ENCODE measurements at places on chromosomes 5 and 9. TPM values are rescaled to one million over a fixed set of nuclear protein-coding genes. Genes with fewer than 3 reads are reported as not detected.

DNA sequence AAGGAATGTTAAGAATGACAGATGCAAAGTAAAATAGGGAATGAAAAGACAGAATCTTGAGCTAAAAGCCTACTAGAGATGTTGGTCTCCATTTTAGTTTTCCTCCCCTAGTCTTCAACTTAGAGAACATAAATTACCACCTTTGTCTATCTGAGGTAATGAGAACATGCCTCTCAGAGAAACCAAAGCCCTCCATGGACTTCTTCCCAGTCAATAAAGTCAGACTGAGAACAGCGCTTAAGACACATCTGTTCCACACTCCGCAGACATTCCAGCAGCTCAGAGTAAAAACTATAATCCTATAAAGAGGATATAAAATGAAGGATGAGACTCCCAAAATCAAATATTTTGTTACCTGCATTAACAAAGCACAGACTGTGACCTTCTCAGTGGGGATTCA, 79.2 kb downstream of the DPYSL3 start:
- DNase-seq, result no peak

DNA sequence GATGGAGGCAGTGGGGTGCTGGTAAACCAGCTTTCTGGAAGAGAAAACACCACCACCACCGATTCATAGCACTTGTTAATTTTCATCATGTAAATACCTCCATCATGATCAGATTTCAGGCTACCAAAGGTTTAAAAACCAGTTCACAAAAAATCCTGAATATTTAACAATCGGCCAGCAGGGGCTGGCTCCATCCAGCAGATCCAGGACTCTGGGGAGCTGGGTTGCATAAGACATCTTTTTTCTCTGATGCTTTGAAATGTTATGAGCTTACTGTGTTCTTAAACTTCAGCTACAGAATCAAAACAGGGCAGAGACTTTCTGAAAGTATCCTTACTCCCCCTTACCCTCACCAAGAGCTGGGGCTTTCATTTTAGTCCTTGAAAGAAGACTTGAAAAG, 14.6 kb upstream of the RNF183 start:
- DNase-seq, result no peak

The TLN1 gene
- 291 TPM for total RNA-seq

DNA sequence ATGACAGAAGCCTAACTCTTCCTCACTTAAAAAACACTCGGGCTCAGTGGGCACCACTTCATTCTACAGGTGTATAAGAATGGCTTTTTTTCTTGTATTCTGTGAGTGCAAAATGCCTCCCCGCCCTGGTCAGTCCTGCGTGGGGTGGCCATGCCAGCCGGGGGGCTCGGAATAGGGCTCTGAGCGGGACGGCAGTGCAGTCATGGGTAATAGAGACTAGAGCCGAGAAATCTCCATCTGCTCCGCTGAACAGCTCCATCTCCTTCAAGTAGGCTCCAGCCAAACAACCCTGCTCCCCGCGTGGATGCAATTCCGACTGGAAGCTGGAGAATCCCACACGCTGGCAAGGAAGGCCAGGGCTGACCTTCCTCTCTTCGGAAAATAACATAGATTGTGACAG, 317.0 kb upstream of the IRX4 start:
- no peak for DNase-seq

The FBXW2 gene
- 46.2 TPM for total RNA-seq

GRCh38 chr9:136581614-136582447, 36.0 kb upstream of the NOTCH1 start:
- DNase-seq, result no peak

- DNase-seq, result no peak
These were observed 22.3 kb downstream of the KLF9 start for GRCh38 chr9:70392189-70392588.

The C5orf63 gene
- total RNA-seq, result 11.5 TPM

DNA sequence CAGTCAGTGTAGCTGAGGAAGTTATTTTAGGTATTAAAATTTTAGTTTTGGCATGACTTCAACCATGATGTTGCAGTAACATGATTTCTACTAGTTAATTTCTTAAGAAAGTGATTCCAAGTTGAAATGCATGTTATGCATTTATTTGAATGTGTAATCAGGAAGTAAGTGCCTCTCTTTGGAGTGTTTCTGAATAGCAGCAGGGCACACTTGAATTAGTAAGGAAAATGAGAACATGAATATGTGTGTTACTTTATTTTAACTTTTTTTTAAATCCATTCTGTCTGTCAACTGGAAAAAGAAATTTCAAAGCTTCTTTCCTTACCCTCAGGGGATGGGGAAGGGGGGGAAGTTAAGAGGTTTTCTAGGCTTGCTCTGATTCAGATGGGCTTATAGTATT, 40.4 kb downstream of the CTNNA1 start:
- no peak for DNase-seq

The ZDHHC11 gene
- total RNA-seq, result 10.6 TPM

GRCh38 chr5:153425914-153426313, 64.6 kb upstream of the GRIA1 start:
- DNase-seq, result no peak

DNA sequence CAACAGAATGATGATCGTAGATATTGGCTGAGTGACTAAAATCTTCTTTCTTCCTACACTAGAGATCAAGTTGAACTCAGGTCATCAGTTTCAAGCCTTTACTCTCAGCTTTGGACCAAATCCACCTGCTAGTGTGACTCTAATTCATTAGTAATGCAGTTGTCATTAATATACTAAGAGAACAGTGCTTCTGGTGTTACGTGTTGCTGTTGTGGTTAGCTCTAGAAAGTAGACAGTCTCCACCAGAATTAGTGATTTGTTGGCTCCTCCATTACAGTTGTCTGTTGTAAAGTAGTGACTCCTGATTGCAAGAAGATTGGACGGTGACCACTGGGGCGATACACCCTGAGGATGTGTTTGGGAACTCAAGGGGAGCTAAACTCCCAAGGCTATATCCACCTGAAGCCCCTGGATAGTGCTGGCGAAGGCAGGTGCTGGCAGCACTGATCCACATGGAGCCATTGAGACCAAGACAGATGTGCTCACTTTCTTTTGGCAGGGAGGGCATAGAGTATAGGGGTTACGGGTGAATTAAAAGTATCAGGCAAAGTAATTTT, 3.1 kb downstream of the CAMK4 start:
- no peak for DNase-seq

DNA sequence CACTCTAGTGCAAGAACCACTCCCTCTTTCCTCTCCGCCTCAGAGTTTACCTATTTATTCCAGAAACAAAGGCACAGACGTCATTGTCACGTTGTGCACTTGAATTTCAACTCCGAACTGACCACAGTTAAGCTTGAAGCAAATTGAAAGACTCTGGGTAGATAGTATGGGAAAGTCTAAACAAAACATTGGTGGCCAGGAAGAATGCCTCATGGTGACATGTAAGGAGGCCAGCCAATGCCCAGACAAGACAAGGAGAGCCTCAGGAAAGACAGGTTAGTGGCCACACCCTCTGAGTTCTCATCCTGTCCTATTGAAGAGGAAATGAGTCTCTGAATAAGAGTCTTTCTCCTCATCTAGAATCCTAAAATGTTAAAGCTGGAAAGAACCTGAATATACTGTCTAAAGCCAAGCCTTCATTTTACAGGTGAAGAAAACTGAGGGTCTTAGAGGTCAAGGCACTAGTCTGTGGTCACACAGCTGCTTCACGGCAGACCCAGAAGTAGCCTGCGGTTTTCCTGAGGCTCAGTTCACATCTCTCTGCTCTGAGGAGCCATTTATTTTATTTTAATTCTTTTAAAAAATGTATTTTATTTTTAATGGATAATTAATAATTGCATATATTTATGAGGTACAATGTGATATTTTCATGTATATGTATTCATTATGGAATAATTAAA, 30.2 kb downstream of the ZFAND5 start:
- DNase-seq, result no peak

The ECSCR gene
- total RNA-seq, result 20.1 TPM

The STC2 gene
- total RNA-seq, result 6.0 TPM

DNA sequence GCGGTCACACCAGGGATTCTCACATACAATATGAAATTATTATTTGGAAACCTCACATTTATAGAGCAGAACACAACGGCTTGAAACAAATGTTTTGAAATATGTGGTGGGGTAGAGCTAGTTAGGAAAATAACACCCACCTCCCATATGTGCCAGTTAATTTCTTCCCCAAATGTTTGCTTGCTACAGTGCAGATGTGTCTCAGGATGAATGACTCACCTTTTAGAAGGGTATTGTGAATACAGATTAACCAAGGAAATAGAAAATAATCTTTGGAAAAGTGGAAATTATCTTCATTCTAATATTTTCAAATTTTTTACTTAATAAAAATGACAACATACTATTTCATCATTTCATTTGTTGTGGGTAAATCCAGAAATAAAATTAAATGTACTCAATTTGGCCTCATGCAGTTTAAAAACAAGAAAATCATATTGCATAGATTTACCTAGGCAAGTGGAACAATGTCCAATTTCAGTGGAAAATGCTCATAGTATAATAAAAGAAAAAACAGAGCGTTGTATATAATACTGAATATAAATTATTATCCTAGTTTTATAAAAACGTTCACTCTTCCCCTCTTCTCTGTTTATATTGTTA, 39.3 kb upstream of the RICTOR start:
- DNase-seq, result no peak

DNA sequence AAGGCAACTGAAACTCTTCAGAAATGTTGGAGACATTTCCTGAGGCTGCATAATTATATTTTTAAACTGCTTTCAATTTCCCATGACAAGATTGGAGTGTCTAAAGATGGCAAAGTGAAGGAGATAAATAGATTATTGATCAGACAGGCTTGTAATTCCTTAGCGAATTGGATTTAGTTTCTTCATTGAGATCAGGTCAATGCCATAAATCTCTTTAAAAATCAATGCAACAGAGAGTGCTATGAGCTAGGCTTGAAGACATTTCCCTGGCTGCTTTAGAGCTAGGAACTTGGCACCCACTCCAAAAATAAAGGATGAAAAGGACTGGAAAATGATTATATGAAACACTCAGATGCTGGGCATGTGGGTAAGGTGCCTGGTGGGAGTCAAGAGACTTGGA, 828.4 kb downstream of the TLR4 start:
- DNase-seq, result no peak

The GDF9 gene
- 0.43 TPM for total RNA-seq

The CAVIN4 gene
- total RNA-seq, result 102 TPM

Measured in cardiac septum (tissue), 1 donor.